ENCODE measurements at places on chromosomes 16 and 17.

- DNase-seq = no peak
Observed at GRCh38 chr17:74339537-74340195, 13.6 kb downstream of the KIF19 start.

DNA sequence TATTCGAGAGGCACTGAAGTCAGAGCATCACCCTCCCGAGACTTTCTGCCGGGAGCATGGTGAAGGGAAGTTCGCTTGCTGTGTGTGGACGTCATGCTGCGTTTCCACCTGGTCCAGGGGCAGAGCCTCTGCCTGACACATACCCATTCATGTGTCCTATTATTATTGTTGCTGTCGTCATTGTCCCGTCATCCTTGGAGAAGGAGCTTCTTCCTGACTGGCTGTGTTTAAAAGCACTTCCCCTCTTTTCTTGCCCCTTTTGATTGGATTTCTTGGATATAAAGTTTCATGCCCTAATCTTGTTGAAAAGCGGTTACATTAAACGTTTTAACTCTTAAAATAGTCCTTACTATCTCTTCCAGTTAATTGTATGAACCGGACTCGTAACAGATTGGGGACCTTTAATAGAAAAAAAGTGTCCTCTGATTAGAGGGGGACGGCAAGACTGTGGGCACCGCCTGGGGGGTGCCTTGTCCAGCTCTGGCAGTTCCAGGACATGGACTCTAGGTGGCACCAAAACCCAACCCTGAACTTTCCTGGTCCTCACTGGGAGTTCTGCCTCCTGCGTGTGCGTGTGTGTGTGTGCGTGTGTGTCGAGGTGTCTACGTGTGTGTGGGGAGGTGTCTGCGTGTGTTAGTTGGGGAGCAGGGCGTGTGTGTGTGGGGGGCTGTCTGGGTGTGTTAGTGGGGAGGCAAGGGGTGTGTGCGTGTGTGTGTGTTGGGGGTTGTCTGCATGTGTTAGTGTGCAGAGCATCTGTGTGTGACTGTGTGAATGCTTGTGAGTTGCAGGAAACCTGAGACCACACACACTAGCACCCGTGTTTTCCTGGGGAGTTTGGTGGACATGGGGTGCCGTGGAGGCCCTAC lies 133.3 kb upstream of the CIBAR2 start:
- peak; percentile 5 for DNase-seq

GRCh38 chr17:69042308-69042707 lies 18.4 kb downstream of the ABCA9 start:
- no peak for DNase-seq

DNA sequence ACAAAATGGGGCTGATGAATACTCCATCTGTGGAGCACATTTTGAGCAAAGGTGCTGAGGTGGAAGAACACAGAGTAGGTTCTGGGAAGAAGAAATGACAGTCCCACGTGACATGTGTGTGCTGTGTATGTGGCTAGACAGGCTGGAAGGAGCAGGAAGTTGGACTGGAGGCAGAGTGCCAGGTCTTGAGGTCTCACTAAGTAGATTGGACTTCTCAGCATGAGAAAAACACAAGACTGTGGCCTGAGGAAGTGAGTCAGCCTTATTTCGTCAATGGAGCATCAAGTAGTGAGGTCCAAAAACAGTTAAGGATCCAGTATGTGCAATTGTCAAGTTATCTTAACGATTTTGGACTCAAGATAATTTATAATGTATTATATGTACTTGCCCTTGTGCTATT lies 736.5 kb downstream of the KCNJ2 start:
- no peak for DNase-seq

DNA sequence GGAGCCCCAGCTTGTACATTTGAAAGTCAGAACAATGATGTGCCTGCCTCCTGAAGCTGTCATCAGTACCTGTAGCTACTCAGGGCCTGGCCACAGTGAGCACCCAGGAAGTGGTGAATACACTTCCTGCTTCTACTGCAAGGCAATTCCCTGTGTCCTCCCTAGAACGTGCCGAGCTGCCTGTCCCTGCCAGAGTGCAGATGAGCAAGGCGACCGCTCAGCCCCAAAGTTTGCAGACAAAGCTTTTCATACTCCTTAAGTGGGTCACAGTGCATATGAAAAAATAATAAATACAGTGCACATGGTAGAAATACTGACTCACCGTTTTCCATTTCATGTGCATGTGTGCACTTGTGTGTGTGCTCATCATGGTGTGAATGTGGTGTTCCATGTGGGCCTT lies 77.3 kb downstream of the MPRIP start:
- no peak for DNase-seq

DNA sequence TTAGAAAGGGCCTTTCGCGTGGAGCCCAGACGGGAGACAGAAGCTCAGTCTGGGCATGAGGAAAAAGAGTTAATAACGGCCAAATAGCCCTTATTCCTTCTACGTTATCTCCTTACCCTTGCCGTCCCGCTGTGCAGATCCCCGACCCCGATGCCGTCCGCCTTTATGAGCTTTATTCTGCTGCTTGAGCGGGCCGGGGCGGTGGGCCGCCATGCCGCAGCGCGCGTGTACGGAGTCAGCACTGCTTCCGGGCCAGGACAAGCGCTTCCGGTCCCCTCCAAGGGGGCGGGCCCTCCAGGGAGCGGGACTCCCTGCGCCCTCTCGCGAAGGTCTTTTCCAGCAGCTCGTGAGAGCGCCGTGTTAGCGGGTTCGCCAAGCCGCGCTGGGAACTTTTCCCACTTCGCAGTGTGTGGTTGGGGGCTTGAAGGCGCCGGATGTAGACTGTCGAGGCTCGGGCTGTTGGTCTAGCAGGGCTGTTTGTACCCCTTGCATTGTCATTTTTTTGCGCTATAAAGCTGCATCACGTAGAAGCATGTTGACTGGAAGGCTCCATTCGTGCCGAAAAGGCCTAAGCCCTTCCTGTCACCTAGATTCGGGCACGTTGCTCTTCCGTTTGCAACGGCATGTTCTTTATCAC lies at the start of gene TSR1:
TSR1 (minus strand) TSS at position 243 of the 637 bp plus-strand sequence; CDS start at position 213, 30 bp downstream.
- peak; percentile 78 for DNase-seq

- DNase-seq = no peak
Observed at GRCh38 chr17:6426356-6427101, 8.4 kb downstream of the AIPL1 start.

- no peak for DNase-seq
Observed at GRCh38 chr16:49542391-49542891, 168.8 kb downstream of the C16orf78 start.

DNA sequence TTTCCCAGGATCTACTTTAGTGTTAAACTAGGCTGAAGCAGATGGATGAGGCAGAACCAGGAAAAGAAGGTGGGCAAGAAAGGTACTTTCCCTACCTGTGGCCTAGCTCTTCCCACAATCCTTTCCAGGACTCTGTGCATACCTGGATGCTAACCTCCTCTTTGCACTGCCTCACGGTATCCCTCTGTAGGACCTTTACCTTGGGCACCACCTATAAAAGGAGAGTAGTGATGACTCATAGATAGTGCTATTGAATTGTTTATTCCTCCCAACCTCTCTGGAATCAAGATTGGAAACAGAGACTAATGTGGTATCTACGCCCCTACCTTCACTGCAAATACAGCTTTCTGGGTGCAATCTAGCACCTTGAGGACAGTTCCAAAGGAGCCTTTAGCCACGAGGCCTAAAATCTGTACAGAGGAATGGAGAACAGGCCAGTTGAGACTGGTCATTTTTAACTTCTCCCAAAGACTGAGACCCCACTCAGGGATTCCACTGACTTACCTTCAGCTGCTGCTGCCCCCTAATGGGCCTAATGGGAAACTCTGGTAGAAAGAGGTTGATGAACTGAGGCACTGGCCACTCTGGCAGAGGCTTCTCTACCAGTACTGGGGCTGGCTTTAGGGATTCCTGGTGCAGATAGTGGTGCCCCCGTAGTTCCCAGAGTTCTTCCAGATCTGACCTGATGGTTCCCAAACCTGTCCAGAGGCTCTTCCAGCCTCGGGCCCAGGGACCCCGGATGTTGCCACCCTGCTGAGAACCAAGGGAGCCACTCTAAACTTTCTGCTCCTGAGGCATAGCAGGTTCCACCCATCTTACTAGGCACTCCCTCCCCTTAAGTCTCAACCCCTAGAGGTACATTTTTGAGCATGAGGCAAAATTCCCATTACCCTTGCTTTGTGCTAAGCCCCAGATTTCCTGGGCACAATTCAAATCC lies 781 bp downstream of the RSKR start:
- no peak for DNase-seq

GRCh38 chr17:13594762-13595598 lies 6.7 kb downstream of the HS3ST3A1 start:
- DNase-seq = peak; percentile 39

DNA sequence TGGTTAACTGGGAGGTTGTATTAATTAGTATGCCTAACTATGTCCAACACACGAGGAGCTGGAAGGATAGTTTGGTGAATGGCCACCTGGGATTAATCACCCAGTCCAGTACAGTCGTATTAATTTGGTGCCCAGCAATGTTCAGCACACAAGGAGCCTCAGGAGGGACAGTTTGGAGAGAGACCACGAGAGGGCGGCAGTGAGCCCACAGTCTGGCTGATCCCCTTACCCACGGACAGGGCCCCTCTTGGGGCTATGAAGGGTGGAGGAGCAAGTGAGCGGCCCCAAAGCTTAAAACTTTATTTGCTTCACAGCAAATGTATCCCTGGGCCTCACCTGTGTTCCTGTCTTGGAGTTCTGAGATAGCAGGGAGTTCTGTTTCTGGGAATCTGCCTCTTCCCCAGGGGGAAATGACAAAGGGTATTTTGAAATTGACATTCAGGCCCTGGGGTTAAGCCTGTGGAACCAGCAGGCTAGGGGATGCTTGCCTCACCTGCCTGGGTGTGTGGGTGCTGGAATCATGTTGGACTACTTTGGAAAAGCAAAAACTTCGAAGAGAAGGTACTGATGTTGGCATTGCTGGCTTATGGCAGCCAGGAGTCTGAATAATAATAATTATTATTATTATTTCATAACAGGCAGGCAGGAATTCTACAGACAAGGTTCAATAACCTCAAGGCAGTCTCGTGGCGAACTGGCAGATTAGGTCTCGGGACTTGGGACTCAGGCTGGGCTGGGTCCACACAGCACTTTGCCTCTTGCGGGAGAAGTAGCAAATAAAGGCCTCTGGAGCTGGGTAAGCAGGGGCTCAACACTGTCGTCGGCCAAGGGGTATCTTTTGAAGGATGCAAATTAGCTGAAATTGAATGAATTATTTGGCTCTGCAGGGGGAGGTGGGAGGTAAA lies 227.6 kb upstream of the ASIC2 start:
- no peak for DNase-seq

DNA sequence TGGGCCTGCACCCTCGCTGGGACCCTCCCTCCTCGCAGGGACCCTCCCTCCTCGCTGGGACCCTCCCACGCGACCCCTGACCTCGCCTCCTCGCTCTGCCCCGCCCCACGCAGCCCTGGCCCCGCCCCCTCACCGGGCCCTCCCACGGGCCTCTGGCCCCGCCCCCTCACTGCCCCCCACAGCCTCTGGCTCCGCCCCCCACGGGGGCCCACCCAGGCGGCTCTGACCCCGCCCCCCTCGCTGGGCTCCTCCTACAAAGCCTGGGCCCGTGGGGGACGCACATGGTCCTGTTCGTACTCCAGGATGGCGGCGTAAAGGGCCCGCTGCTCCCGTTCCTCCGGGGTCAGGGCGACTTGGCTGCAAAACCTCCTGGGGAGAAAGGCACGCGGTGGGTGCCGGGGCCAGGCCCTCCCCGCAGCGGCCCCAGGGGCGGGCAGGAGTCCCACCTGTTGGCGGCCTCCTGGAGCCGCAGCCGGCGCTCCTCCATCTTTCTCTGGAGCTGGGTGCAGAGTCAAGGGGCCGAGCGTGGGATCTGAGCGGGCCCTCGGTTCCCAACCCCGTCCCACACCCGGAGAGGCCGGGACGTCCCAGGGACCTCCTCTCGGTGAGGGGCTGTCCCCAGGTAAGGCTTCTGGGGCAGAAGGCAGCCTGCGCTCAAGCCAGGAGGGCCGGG lies 9.0 kb downstream of the VPS9D1 start:
- DNase-seq = peak; percentile 38

DNA sequence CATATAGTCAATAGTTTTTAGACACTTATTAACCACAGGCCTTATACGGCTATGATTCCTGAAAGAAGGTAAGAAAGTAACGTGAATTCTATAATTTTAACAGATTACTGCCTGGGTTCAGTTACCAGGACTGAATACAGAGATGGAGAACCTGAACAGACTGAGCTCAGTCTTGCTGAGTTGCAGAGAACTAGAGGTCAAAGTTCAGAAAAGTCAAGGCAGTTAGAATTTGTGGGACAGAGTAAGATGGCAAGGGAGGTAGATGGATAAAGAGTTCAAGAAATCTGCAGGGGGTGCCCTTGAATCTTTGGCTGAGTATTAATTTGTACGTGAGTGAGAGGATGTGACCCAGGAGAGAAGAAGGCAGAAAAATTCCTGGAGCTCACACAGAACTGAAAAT lies 320.1 kb upstream of the MAF start:
- DNase-seq = no peak

DNA sequence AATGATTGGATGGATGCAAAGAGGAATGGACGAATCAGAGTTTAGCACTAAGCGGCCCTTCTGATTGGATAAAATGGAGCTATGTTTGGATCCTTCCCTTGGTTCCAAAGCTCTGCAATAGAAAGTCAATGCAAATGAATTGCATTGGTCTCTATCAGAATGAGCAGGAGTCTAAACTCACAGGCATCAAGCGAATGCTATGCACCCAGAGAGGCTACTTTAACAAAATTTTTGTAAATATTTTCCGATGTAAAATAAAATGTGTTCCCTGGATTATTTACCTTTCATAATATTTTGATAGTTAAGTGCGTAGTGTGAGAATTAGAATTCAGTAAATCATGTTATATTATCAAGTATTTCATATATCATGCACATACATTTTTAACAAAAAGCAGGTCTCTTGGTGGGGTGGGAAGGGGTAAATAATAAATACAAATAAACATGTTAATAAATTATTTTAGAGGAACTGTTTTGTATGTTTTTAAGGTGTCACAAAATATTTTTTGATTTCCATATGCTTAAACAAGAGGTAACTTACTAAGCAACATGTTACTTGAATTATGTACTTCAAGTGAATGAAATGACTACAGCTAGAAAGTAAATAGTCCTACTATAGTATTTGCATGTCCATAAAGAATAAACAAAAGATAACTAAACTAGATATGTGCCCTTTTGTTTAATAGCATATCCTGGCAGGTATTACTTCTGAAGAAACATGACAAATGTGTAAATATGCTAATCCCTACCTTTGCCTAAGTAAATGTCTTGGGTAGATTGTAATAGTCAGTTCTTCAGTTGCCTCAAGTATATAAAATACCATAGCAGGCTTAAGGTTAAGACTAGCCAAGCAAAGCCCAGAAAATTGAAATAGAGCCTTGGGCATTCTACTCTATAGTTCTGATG lies 4.4 kb upstream of the UNK start:
- no peak for DNase-seq

GRCh38 chr17:53844491-53845107 lies 21.9 kb downstream of the KIF2B start:
- DNase-seq = no peak
